ENCODE measurements at places on chromosomes 7 and 10.

DNA sequence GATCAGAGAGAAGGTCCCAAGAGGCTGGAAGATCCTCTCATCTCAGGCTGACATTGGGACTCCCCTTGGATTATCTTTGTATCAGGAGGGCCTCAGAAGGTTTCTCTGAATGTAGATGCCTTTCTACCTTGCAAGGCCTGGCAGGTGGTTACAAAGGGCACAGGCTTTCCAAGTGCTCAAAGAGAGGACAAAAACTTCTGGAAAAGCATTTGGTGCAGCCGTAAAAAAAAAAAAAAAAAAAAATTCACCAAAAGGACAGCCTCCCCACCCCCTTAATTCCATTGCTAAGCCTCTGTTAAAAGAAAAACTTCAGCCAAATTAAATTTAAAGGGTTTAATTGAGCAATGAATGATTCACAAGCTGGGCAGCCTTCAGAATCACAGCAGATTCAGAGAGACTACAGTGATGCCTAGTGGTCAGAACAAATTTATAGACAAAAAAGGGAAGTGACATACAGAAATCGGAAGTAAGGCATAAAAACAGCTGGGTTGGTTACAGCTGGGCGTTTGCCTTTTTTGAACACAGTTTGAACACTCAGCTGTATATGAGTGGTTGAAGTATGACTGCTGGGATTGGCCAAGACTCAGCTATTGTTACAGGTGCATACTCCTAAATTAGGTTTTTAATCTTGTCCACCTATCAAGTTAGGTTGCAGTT is 42.5 kb upstream of the LRGUK start:
- peak; percentile 36 for DNase-seq

- DNase-seq: no peak
These were observed 296.1 kb upstream of the SEMA3A start for GRCh38 chr7:84490661-84491060.

- no peak for DNase-seq
These were observed 159.5 kb upstream of the RHEB start for GRCh38 chr7:151679071-151679708.

DNA sequence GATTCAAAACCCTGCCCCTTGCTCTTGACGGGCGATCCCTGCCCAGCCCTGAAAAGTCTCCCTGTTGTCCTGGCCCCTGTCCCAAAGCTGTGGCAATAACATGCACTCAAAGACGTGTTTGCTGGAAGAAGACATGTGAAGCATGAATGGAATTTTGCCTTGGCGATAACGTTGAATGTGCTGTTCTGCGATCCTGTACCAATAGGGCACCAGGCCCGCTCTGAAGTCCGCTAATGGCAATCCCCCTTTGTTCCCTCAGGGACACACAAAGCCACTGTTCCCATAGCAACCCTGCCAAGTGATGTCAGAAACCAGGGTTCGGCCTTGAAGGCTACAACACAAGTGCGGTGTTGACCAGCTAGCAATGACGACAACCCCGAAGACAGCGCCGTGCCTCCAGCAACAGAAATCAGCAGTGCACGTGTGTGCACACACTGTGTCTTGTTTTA is 284.6 kb downstream of the KLF6 start:
- DNase-seq: no peak

- no peak for DNase-seq
These were observed 694.9 kb upstream of the KCND2 start for GRCh38 chr7:119578116-119578515.
